ENCODE measurements at places on chromosomes 7 and 10. TPM values are rescaled to one million over a fixed set of nuclear protein-coding genes. Genes with fewer than 3 reads are reported as not detected.

Gene SPOCK2
- total RNA-seq, result 91.6 TPM

Gene OPN4
- total RNA-seq, result under 0.01 TPM

Gene OPN1SW
- not detected for total RNA-seq

DNA sequence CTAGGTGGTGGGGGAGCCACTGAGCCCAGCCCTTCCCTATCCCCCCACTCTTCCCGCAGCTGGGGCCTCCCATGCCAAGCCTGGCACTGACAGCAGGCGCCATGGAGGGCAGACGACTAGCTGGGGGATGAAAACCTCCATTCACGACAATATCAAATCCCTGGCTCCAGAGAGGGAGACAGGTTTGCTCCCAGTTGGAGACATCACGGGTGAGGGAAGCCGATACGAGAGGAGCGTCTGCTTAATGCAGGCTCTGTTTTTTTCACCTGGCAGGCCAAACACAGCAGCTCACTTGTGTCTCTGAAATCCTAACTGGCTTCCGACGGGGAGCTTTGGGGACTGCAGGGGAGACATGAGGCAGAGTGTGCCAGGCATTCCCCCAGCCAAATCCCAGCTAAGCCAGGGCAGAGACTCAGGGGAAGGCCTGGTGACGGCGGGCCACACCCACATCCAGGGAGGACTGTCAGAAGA lies 307.4 kb upstream of the ZMIZ1 start:
- H3K27ac ChIP-seq, result no peak overlapping the region
- H3K36me3 ChIP-seq, result no peaks in the 10 kb centered on the region
- no peak for DNase-seq

DNA sequence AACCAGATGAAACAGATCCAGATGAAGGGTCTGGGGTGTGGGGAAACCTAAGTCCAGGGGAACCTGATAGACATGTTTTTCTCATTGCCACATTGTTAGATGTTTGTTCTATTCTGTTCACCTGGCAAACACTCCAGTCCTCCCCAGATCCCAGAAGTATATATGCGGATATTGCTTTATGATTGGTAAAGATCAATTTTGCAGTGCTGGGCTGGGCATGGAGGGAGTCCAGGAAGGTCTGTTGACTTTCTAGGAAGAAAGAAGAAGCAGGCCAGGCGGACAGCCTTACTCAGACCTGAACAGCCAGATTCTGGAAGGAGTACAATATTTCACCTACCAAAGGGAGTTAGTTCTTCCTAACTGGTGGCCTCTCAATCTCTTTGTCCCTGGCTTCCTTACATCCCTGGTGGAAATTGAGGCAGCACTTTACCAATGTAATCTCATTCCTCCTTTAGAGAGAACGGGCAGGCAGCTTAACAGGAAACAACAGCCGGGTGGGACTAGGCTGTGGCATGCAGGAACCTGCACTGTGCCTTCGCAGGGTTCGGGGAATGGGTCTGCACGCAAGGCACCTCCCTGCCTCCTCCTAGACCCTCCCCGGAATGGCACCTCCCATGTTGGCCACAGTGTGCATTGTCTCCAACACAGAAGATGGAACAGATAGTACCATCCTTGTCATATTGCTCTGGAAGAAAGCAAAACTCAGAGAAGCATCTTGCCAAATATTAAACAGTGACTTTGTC lies 930 bp downstream of the GIMAP6 start:
- peaks cover 27% of the 10 kb centered on the region for H3K36me3 ChIP-seq
- H3K27me3 ChIP-seq, result no peaks in the 10 kb centered on the region
- H3K4me1 ChIP-seq, result peaks cover 32% of the 10 kb centered on the region
- peak overlapping the region; percentile 77 for H3K4me3 ChIP-seq
- H3K27ac ChIP-seq, result peak overlapping the region; percentile 71

Measured in thymus (tissue), 14 donors.